ENCODE measurements at places on chromosomes 11 and 22.
A peak's percentile ranks its signal among the peaks of the same experiment; 100 is the strongest.

- DNase-seq, result peak; percentile 98
Measured at GRCh38 chr11:78079232-78080083, at the start of gene NDUFC2. NDUFC2 (minus strand) TSS chr11:78079862; CDS start chr11:78079744, 118 bp downstream.

DNA sequence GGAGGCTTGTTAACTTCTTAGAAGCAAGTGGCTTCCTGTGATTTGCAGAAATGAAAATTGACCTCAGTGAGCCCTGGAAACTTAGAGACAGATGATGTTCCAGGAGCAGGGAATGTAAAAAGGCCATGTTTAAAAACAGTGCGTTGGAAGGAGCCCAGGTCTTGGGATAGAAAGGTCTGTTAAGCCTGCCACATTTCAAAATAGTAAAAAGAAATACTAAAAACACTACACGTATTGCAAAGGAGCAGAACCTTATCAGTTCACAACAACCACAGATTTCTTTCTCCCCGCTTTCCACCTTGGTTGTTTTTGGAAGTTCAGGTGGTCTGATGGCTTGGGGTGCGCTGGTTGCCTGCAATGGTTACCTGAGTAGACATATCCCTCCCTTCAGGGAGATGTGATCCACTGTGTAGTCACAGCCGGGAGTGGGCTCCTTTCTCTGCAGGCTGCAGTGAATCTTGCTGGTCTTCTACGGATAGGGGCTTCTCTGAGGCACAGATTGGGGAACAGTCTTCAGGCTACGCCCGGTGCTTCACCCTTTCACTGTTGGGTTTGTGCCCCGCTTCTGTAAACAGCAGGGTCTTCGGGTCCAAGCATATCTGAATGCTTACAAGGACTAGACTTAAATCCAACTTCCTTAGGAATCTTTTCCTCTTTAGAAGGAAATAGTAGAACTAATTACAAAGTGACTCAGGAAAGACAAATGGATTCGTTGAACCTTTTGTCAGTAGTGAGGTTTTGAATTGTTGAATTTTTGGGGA lies 1.9 kb downstream of the TEAD1 start:
- DNase-seq, result no peak

DNA sequence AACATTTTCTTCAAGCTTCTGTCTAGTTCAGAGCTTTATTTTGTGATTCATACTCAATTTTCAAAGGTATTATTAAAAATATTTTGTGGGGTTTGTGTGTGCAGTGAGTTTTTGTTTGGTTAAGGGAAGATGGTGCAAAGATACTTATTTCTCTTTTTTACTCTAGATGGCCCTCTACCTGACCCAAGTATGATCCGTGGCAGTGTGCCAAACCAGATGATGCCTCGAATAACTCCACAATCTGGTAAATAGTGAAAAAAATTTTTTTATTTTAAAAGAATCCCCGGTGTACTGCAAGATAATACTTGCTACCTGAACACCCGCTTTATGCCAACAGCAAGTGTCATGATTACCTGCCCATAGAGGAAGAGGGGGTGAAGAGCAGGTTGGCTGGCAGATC lies 54.2 kb downstream of the EP300 start:
- no peak for DNase-seq

- DNase-seq, result no peak
Measured at GRCh38 chr22:47307822-47308221, 545.4 kb downstream of the TBC1D22A start.

- DNase-seq, result no peak
Measured at GRCh38 chr22:26409719-26410335, 19.2 kb upstream of the ASPHD2 start.

- no peak for DNase-seq
Measured at GRCh38 chr11:108846009-108846408, 181.1 kb downstream of the DDX10 start.

- DNase-seq, result no peak
Measured at GRCh38 chr11:132987936-132988335, 544.4 kb downstream of the OPCML start.

DNA sequence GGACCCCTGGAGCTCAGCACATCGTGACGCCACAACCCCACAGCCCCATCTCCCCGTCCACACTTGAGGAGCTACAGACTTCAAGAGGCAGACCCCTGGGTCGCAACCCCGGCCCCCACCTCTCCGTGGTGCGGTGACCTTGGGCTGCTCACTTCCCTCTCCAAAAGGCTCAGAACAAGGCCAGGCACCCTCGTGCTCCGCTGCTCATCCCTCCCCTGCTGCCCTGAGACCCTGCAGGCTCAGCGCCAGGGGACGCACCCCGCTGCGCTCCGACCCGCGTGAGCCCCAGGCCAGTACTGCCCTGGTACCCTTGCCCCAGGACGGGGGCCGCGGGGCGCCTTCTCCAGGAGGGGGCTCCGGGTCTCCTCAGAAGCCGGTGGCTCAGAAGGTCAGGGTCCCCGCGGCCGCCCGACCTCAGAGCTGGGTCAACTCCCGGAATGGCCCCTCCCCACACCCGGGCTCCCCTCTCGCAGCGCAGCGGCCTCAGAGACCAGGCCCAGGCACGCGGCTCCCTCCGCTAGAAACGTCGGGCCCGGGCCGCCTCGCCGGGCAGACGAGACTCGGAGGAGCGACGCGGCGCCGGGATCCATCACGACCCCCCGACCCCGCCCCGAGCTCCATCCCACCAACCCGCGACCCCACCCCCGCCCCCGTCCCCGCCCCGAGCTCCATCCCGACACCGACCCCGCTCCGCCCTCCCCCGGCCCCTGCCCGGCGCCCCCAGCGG lies 563 bp downstream of the GATD1 start:
- DNase-seq, result no peak

DNA sequence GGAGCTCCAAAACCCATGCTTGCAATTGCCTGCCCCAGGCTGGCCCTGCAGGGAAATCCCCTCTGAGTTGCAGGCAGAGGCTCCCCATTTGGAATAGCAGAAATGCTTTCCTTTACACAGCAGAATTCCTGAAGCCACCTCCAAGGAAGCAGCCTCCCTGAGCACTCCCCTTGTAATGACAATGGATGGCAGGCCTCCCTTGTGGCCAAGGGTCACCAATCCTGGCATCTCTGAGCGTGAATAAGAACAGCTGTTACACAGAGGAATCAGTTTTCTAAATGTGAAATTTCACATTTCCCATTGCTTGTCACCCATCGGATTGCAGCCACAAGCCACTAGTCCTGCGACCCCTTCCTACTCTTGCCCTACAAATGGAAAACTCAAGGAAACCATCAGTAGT lies 107.6 kb downstream of the GALNT18 start:
- DNase-seq, result no peak

Measured in DMS79 (cell line).